Activated CD8-positive, alpha-beta T cell treated with anti-CD3 and anti-CD28 coated beads, Interleukin-2, amount 10 ng/mL, durations not matched to agents 7 days and 5 days (primary cell): ENCODE measurements at places on chromosomes 4 and X.

DNA sequence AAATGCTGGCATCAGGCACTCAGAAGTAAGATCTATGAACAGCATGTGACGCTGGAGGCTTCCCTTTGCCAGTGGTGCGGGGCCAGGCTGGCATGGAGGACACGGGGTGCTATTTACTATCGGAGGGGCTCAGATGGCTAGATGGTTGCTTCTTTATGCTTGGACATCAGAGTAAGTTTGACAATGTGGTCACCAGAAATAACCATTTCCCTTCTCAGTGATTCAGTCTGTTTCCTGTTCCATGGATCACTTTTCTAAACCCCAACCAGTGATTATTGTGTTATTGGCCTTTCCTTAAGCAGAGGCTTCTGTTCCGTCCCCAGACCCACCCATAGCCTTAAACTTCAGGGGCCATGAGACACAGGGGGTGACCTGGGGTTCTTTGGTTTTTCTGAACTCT, 55.4 kb upstream of the DHX15 start:
- peaks cover 16% of the 10 kb centered on the region for H3K27me3 ChIP-seq
- H3K4me3 ChIP-seq, result no peak overlapping the region
- no peak overlapping the region for H3K27ac ChIP-seq
- DNase-seq, result no peak

- H3K27ac ChIP-seq, result no peak overlapping the region
- no peaks in the 10 kb centered on the region for H3K4me1 ChIP-seq
- no peaks in the 10 kb centered on the region for H3K27me3 ChIP-seq
Measured at GRCh38 chr4:28481565-28481964, 1620.9 kb downstream of the STIM2 start.

- H3K27me3 ChIP-seq, result peaks cover 6% of the 10 kb centered on the region
- DNase-seq, result peak; percentile 85
- peak overlapping the region; percentile 74 for H3K27ac ChIP-seq
- H3K36me3 ChIP-seq, result no peaks in the 10 kb centered on the region
Measured at GRCh38 chrX:37745354-37745753, 34.5 kb upstream of the CYBB start.

DNA sequence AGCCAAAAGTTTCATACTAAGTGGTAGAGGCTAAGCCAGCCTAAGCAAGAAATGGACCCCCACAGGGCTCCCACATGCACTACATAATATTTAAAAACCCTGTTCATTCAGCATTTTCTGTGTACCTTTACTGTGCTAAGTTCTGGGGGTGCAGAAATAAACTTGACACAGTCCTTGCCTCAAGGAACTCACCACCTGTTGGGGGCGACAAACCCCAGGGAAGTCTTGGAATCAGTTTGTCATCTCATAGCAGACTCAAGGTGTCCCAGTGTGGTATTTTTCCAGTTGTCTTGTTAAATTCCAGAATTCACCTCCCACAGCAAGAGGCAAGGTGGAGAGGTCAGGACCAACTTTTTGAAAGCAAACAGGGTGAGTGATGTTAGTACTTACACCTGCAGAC, 43.1 kb downstream of the ATG4A start:
- no peak overlapping the region for H3K27ac ChIP-seq
- DNase-seq, result no peak
- H3K4me1 ChIP-seq, result no peaks in the 10 kb centered on the region
- no peak overlapping the region for H3K4me3 ChIP-seq
- H3K27me3 ChIP-seq, result no peaks in the 10 kb centered on the region

DNA sequence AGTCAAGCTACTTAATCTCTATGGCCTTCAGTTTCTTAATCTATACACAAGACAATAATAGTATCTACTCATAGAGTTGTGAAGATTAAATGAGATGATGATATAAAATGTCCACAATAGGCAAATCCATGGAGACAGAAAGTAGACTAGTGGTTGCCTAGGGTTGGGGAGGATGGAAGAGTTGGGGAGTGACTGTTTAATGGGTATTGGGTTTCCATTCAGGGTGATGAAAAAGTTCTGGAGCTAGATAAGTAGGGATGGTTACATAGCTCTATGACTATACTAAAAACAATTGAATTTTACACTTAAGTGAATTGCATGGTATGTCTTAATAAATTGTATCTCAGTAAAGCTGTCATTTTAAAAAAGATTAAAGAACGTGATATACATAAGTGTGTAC, 35.7 kb downstream of the BCORL1 start:
- DNase-seq, result no peak
- H3K27me3 ChIP-seq, result no peaks in the 10 kb centered on the region

DNA sequence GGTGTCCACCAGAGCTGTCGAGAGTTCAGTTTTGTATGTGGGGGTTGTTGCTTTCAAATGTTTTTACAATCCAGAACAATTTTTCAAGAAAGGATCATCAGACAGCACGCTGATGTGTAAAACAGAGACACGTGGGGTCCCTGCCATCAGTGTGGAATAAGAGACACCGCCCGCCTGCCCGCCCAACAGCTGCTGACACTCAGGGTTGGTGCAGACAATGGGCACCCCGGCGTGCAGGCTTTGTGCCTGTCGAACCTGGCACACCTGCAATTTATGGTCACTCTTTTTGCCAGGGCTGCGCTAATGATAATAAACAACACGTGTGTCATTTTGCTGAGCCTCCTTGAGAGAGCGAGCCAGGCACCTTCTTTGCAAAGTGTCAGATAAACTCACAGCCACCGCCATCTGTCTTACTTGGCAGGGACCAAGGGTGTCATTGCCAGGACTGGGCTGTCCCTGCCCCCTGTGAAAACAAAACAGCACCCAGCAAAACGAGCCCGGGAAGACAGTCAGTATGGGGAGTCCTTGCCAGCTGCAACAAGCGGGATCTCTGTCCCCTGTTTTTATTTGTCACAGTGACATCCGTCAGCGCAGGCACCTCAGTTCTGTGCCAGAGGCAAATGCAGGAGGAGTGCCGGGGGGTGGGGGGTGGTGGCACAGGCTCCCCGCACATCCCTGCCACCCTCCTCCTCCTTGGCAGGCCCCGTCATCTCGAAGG, 69.1 kb downstream of the PSAPL1 start:
- no peak overlapping the region for H3K27ac ChIP-seq
- H3K27me3 ChIP-seq, result no peaks in the 10 kb centered on the region
- no peak for DNase-seq
- peaks cover 4% of the 10 kb centered on the region for H3K4me1 ChIP-seq

- peak; percentile 26 for DNase-seq
- no peak overlapping the region for H3K4me3 ChIP-seq
- H3K4me1 ChIP-seq, result no peaks in the 10 kb centered on the region
- no peaks in the 10 kb centered on the region for H3K36me3 ChIP-seq
- no peak overlapping the region for H3K27ac ChIP-seq
- peaks cover 30% of the 10 kb centered on the region for H3K27me3 ChIP-seq
Measured at GRCh38 chr4:76430519-76431388, 4.3 kb upstream of the SHROOM3 start.

DNA sequence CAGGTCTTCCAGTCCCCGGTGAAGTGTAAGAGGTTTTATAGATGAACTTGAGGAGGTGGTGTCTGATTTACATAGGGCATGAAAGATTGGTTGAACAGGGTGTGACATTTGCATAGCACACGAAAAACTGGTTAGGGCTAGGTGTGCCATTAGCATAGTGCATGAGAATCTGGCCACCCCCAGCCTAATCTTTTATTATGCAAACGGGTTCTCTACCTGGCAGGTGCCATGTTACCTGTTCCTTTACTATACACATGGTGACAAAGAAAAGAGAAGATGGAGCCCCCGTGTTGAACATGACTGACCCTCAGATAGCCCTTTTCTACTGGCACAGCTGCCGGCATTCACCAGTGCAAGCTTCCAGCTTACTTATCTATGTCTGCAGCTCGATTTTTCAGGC, 71.0 kb downstream of the UCHL1 start:
- no peak overlapping the region for H3K27ac ChIP-seq
- no peak for DNase-seq
- H3K27me3 ChIP-seq, result no peaks in the 10 kb centered on the region
- H3K4me3 ChIP-seq, result no peak overlapping the region
- no peaks in the 10 kb centered on the region for H3K4me1 ChIP-seq

- no peak overlapping the region for H3K27ac ChIP-seq
- DNase-seq, result no peak
- H3K4me1 ChIP-seq, result no peaks in the 10 kb centered on the region
- peaks cover 8% of the 10 kb centered on the region for H3K27me3 ChIP-seq
- H3K4me3 ChIP-seq, result no peak overlapping the region
Measured at GRCh38 chr4:112751447-112751846, 114.5 kb downstream of the LARP7 start.

DNA sequence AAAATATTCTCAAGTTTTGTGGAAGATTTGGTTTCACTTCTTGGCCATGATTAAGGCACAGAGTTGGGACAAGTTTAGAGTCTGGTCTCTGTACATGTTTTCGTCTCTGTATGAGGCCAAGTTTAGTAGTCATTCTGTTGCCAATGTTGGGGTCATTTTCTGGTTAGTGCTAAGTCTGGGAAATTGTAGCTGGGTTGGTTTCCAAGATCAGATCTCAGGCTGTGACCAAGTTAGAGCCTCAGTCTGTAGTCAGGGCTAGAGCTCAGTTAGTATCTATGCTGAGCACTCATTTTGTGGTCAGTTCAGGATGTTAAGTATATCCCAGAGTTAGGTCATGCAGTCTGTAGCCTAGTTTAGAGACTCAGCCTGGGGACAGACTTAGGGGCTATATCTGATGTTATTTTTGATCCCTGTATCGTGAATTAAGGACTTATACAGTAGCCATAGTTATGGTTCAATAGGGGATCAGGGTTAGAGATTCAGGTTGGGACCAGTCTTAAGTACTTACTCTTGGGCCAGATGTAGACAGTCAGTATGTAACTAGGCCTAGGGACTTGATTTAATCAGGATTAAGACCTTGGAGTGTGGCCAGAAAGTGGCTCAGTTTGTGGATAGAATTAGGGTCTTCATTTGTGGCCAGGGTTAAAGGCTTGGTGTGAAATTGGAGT, 6.6 kb upstream of the ENOX2 start:
- no peaks in the 10 kb centered on the region for H3K27me3 ChIP-seq
- no peaks in the 10 kb centered on the region for H3K36me3 ChIP-seq
- DNase-seq, result no peak
- H3K4me1 ChIP-seq, result peaks cover 2% of the 10 kb centered on the region
- no peak overlapping the region for H3K4me3 ChIP-seq

DNA sequence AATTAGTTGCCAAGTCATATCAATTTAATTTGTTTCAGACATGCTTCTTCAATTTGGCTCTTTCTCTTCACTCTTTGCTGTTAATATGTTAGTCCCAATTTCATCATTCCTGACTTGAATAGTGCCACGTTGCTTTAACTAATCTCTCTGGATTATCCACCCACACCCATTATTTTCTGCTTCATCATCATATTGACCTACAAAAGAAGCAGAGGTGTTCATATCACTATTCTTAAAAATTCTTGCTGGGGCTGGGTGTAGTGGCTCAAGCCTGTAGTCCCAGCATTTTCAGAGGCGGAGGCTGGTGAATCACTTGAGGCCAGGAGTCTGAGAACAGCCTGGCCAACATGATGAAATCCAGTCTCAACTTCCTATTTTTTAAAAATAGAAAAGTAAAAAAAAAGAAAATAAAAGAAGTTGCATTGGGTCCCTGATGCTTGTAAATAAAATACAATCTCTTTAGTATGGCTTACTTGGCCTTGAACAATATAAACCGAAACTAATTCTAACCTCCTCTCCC, 65.7 kb upstream of the KCNIP4 start:
- no peaks in the 10 kb centered on the region for H3K36me3 ChIP-seq
- H3K4me3 ChIP-seq, result no peak overlapping the region
- no peaks in the 10 kb centered on the region for H3K4me1 ChIP-seq

GRCh38 chr4:24780936-24781495, 14.4 kb upstream of the SOD3 start:
- H3K27me3 ChIP-seq, result no peaks in the 10 kb centered on the region
- H3K36me3 ChIP-seq, result no peaks in the 10 kb centered on the region
- no peaks in the 10 kb centered on the region for H3K4me1 ChIP-seq
- no peak for DNase-seq

DNA sequence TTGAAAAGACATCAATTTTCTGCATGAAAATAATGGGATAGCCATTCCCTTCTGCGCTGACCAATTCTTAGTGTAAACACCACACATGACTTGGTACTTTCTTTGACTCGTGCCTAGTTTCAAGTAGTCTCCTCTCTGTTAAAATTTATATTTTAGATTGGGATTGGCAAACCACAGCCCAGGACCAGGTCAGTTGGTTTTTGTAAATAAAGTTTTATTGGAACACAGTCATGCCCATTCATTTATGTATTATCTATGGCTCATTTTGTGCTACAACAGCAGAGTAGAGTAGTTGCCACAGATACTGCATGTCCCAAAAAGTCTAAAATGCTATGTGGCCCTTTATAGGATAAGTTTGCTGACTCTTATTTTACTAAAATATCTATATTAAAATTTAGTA, 46.7 kb downstream of the BMX start:
- no peaks in the 10 kb centered on the region for H3K27me3 ChIP-seq
- no peaks in the 10 kb centered on the region for H3K36me3 ChIP-seq
- no peak overlapping the region for H3K4me3 ChIP-seq
- no peaks in the 10 kb centered on the region for H3K4me1 ChIP-seq
- H3K27ac ChIP-seq, result no peak overlapping the region

DNA sequence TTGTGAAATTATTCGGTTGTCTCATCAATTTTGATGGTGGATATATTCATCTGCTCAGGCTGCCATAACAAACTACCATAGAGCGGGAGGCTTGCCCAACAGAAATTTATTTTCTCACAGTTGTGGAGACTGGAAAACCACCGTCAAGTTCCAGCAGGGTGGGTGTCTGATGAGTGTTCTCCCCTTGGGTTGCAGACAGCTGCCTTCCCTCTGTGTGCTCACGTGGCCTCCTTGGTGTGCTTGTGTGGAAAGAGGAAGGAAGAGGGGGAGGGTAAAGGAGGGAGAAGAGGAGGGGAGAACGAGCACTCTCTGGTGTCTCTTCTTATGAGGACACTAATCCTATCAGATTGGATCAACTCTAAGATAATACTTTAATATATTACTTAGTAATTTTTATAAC, 123.8 kb upstream of the TEX13D start:
- peaks cover 20% of the 10 kb centered on the region for H3K4me1 ChIP-seq
- H3K27ac ChIP-seq, result no peak overlapping the region
- H3K36me3 ChIP-seq, result peaks cover 2% of the 10 kb centered on the region

- no peak for DNase-seq
- peaks cover 32% of the 10 kb centered on the region for H3K36me3 ChIP-seq
- H3K27ac ChIP-seq, result peak overlapping the region; percentile 96
Measured at GRCh38 chrX:154735695-154736393, 15.0 kb downstream of the GAB3 start.

- DNase-seq, result no peak
- peaks cover 6% of the 10 kb centered on the region for H3K4me1 ChIP-seq
- no peak overlapping the region for H3K27ac ChIP-seq
- H3K36me3 ChIP-seq, result peaks cover 5% of the 10 kb centered on the region
- H3K4me3 ChIP-seq, result no peak overlapping the region
- H3K27me3 ChIP-seq, result peaks cover 4% of the 10 kb centered on the region
Measured at GRCh38 chr4:109809655-109810054, 5.9 kb upstream of the GAR1 start.
